Hematopoietic multipotent progenitor cell treated with erythropoietin and hydrocortisone succinate and interleukin-3 and kit ligand, for 15 days (in vitro differentiated cells): ENCODE measurements at places on chromosomes 16 and 17.

GRCh38 chr16:52318302-52319009 is 228.5 kb downstream of the TOX3 start:
- no peak for DNase-seq

- no peak for DNase-seq
Measured at GRCh38 chr17:74678541-74678940, 34.2 kb downstream of the CD300LF start.

GRCh38 chr16:47061204-47061603 is 82.5 kb downstream of the NETO2 start:
- DNase-seq, result no peak

DNA sequence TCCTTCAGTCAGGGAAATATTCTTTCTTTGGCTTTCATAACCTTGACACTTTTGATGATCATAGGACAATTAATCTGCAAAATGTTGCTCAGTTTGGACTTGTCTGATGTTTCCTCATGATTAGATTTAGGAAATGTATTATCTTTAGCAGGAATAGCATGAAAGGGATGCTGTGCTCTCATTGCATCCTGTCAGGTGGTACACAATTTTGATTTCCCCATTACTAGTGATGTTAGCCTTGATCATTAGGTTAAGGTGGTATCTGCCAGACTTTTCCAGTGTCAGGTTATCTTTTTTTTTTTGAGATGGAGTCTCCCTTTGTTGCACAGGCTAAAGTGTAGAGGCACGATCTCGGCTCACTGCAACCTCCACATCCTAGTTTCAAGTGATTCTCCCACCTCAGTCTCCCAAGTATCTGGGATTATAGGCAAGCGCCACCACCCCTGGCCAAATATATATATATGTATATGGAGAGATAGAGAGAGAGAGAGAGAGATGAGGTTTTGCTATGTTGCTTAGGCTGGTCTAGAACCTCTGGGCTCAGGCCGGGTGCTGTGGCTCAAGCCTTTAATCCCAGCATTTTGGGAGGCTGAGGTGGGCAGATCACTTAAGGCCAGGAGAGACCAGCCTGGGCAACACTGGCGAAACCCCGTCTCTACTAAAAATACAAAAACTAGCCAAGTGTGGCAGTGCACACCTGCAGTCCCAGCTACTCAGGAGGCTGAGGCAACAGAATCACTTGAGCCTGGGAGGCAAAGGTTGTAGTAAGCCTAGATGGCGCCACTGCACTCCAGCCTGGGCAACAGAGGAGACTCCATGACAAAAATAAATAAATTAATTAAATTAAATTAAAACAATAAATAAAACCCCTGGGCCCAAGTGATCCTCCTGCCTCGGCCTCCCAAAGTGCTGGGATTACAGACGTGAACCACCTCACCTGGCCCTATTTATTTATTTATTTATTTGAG is 15.8 kb upstream of the CAVIN1 start:
- DNase-seq, result peak; percentile 32

DNA sequence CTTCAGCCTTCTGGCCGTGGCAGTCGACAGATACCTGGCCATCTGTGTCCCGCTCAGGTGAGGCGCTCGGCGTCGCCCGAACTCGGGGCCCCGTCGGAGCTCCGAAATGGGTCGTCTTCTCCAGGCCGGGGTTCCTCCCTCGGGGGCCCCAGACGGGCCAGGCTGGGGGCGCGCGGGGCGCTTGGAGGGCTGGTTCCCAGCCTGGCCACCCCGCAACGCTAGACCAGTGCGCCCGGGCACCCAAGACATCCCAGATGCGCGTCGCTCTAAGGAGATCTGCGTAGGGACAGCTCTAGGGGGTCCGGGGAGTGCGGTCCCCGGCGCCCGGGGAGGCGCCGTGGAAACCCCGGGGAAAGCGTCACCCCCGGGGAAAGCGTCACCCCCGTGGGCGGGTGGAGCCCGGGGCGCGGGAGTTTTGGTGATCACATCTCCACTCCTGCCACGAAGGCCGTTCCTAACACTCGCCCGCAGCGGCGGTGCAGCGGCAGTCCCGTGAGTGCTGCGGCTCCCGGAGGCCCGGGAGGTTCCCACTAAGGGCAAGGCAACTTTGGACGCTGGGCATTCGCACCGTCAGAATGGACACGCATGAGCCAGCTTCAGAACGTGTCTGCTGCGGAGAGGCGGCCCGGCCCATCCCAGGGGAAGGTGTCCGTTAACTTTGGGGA is 729 bp downstream of the ADORA2B start:
- no peak for DNase-seq

GRCh38 chr17:81918832-81919545 is 1.0 kb upstream of the SIRT7 start:
- DNase-seq, result peak; percentile 68

- no peak for DNase-seq
Measured at GRCh38 chr17:19002805-19003542, 1.6 kb downstream of the FAM83G start.

- no peak for DNase-seq
Measured at GRCh38 chr17:81132770-81133723, 32.3 kb upstream of the PVALEF start.

DNA sequence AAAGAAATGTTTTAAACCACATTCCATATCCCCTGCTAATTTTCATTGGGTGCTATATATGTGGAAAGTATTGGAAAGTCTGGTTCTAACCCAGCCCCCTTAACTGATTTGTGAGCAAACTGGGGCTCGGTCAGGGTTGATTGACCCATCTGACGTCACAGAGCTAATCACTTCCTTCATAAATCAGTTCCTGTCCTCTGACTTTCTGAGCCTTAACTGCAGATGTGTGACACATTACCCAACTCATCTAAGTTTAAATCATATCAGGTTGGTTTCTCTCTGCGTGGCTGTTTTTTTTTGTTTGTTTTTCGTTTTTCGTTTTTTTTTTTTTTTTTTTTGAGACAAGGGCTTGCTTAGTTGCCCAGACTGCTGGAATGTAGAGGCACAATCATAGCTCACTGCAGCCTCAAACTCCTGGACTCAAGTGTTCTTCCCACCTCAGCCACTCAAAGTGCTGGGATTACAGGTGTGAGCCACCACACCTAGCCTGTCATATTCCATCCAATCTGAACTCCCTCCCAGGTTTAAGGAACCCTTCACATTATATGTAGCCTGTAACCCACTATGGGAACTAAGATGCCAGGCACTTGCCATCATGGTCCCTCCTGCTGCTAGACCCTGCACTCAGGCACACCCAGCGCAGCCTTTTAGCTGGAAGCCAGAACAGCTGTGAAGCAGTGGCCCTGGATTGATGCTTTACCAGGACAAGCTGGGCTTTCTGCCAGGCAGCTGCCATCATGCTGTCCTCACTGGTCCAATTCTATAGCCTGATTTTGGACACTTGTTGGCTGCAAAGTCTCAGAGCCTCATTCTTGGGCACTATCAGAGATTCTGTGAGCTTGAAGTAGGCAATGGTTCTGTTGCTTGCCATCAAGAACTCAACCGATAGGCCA is 6.9 kb upstream of the BPTF start:
- DNase-seq, result no peak

DNA sequence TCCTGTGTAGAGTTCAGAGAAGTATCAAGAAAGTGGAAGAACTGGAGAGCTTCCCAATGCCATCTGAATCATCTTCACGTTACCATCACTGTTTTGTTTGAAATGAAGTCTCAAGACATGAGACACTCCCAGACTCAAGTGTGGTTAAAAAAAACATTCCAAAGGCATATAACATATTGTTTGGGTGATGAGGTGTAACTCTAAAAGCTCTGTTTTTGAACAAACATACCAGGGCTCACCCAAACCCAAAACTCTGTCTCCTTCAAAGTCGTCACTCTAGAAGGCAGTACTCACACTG is 6.3 kb upstream of the ZCCHC14 start:
- DNase-seq, result no peak

DNA sequence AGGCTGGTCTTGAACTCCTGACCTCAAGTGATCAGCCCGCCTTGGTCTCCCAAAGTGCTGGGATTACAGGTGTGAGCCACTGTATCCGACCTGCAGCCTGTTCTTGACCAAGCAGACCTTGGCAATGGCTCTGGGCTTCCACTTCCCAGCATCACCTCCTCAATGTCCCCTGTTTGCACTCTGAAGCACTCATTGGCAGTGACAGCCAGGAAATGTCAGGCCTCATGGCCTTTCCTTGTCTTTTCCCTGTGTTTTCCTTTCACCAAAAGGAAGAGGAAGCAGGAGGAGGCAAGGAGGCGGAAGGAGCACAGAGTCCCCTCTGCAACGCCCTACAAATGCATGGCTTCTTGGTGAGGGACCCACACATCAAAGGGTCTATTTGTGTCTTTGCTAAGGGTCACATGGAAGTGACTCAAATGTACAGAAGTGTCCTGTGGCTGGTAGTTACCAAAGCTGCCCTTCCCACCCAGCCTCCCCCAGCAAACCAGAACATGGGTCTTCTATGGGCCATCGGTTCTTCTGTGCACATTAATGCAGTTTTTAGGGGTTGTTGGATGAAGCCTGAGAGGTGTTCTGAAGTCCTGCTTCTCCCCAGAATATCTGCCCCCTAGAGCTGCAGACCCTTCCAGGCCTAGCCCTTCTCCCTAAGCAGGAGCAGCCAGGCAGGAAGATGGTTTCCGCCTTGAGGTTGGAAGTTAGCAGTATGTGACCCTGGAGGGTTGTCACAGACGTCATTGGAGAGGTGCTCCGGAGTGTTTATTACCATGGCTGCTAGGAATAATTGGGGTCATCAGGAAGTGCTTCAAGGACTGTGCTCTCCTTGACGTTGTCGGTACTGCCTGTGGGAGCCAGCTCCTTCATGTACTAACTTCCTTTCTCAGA is 60.8 kb downstream of the WIPI1 start:
- no peak for DNase-seq

DNA sequence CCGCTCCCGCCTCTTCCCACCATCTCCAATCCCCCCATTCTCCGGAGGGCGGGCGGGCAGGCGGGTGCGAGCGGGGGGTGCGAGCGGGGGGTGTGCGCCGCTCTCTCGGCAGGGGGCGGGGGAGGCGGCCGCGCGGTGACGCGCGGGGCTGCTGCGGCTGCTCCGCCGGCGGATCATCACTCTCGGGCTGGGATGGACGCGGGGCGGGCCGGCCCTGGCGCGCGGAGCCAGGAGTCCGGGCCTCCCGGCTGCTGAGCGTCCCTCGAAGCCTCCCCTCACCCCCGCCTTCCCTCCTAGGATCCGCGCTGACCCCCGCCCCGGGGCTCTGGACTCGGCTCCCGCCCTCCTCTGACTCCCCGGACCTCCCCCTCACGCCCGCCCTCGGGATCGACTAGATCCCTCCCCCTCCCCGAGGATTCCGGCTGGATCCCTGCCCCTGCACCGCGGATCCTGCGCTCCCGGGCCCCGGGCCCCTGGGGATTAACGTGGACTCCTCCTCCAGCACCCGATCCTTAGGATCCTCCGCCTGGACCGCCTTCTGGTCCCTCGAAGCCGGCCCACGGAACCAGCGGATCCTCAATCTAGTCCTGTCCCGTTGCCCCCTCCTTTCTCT is 946 bp upstream of the TMEM256 start:
- DNase-seq, result no peak

GRCh38 chr16:56143666-56144065 is 47.6 kb upstream of the GNAO1 start:
- DNase-seq, result no peak

DNA sequence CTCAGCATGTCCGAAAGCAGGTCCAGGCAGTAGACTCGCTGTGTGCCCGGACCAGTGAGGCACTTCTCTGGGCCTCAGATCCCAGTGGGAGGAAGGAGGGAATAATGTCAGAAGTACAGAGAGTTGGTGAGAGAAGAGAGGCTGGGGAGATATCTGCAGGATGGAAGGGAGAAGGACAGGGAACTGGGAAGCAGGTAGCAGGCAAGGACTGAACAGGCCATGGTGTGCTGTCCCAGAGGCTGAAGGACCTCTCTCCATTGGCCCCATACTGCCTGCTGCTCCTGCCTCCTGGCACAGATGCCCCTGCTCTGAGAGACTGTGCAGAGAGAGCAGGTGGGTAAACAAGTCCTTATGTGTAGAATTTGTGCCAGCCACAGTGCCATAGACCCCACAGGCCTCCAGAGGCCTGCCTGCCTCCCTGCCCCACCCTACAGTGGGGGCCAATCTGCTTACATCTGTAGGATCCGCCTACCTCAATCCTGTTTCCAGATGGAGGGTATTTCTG is 34.2 kb upstream of the CRHR1 start:
- DNase-seq, result no peak

GRCh38 chr16:19645557-19645981 is 72.5 kb downstream of the KNOP1 start:
- no peak for DNase-seq

- DNase-seq, result no peak
Measured at GRCh38 chr17:76191896-76192295, 48.4 kb downstream of the RNF157 start.

DNA sequence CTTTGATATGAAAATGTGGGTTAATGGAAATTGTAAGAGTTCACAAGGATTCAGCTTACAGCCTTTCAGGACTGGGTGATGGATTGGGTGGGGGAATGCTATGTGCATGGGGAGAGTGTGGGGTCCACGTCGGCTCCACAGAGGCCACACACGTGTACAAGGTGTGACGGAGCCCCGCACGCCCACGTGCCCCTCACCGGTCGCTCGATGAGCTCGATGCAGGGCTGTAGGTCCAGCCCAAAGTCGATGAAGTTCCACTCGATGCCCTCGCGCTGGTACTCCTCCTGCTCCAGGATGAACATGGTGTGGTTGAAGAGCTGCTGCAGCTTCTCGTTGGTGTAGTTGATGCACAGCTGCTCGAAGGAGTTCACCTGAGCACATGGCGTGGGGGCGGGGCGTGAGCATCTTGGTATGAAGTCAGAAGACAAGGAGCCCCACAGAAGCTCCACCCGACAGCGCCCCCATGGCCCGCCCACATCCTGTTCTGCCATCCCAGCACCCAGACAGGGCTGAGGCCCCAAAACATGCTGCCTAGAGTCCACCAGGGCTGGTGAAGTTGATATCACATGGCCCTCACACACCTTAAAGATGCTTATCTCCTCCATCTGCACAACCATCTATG is 99.1 kb downstream of the MYH11 start:
- no peak for DNase-seq

GRCh38 chr17:20995164-20995872 is 47.5 kb downstream of the USP22 start:
- no peak for DNase-seq
